ENCODE measurements at places on chromosomes 16 and 17. TPM values are rescaled to one million over a fixed set of nuclear protein-coding genes. Genes with fewer than 3 reads are reported as not detected.

- DNase-seq: no peak
These were observed 3.3 kb downstream of the IGFALS start for GRCh38 chr16:1790261-1790610.

DNA sequence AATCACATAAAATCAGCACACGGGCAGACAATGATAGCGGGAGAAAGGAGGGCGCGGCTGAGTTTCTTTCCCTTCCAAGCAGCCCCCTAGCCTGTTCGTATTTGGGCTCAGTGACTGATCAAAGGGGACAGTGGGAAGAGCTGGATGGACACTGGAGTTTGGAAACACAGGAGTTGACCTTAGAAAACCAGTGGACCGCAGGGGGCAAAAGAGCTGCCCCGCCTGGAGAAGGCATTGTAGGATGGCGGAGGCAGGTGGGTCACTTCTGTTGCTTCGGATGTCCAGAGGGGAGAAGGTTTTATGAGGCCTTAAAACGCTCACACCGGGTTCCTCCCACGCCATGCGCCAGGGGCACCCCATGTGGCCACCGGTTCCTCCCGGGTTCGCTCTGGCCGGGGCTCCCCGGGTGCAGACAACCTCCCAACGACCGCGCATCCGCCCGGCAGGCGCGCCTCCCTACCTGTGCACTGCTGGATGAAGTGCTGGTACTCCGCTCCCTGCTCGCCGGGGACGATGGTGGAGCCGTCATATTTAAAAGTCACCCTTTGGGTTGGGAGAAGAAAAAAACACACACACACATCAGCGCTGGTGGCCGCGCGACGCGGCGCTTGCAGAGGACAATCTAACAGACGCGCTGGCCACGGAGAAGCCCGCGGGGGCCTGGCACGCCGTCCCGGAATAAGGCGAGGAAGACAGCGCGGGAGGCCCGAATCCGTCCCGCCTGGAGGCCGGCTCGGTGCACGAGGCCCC, 662 bp downstream of the COTL1 start:
- peak; percentile 80 for DNase-seq

- DNase-seq: no peak
These were observed 300.9 kb upstream of the ASIC2 start for GRCh38 chr17:33593991-33594390.

DNA sequence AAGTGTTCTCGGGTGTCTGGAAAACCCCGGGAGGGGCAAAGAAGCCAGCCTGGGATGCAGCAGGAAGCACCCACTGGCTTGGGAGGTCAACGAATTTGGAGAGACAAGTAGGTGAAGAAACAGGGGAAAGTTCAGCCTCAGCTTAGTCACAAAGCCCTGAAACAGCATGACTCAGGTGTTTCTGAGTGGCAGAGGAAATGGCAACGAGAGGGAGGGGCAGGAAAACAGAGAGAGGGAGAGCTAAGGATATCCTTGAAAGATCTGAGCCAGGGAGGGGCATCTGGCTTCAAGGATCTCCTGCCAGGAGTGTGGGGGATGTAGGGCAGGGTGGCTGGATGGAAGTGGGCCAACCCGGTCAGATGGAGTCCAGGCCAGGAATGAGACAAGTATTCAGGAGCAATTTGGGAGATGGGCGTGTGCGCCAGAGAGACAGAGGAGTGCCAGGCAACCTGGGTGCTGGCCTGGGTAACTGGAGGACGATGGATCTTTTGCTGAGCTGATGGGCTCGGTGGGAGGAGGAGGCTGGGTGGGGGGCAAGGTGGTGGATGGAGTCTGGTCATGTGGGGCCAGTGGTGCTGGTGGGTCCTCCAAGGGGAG, 27.2 kb downstream of the ABCC3 start:
- DNase-seq: peak; percentile 89

- DNase-seq: no peak
These were observed 91.5 kb downstream of the HS3ST4 start for GRCh38 chr16:25783226-25783625.

DNA sequence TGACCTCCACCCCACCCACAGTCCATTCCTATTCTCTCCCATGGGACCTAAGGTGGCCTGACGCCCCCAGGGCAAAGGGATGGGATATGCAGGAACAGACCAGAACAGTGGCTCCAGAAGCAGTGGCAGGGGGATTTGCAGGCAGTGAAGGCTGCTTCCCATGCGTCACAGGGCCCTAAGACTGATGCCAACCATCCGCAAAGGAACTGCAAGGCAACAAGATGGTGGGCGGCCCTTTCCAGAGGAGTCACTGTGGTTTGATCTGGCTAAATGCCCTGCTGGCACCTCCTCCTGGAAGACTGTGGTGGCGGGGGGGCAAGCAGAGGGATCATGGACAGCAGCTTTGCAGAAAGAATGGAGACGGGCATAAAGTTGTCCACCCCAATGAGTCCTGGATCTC, 4.4 kb upstream of the SLC39A11 start:
- no peak for DNase-seq

DNA sequence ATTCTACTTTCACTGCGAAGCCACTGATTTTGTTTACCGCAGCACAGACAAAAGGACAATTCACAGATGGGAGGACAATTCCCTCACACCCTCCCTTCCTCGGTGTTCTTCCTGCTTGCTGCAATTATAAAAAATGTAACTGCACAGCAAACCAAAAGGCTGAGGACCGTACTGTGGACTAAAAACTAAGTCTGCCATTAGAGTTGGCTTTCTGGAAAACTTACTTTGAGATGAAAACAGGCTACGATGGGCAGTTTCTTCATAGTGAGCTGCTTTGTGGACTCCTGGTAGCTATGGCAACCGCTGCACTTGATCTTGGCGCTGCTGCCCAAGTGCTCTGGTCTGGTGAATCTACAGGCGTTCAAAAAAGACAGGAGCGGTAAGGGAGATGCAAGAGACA, 35.2 kb downstream of the USP22 start:
- DNase-seq: no peak

DNA sequence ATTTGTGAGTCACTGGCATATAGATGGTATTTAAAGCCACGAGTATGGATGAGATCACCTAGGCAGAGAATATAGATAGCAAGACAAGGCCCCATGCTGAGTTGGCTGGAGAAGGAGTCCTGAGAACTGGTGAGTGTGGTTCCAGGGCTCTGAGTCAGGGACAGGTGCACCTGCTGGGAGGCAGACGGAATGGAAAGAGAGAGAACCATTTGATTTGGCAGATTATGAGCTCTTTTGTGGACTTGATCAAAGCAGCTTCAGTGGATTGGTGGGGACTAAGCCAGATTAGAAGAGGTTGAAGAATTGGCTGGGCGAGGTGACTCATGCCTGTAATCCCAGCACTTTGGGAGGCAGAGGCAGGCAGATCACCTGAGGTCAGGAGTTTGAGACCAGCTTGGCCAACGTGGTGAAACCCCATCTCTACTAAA, 4.3 kb upstream of the C16orf92 start:
- no peak for DNase-seq

DNA sequence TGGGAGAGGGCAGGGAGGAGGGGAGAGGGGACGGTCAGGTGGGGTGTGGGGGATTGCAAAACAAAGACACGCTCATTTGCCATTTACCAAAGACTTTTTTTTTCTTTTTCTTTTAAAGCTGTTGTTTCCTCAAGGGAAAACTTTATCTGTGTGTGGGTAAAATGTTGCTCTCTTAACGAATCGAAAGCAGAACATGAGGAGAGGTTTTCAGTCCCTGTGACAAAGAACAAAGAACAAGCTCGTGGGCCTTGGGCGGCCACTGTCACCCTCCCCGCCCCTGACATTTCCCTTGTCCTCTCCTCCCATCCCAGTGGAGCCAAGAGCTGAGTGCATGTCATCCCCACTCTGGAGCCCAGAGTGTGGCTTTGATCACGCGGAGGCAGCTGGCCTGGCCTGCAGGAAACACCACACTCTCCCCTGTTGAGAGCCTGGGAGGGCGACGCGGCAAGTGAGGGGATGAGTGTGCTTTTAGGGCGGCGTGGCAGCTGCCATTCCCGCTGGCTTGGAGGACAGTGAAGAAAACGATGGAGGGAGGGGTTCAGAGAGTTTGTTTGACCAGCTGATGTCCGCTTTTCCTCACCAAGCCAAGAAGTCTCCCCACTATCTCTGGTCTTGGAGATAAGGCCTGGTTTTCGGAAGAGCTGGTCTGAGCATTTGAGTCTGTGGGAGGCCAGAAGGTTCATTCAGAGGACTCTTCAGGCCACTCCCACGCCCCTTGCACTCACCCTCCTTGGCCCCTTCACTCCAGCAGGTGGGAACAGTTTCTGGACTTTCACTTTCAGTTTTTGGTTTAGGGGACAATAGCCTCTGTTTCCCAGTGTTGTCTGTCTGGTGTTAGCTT, 11.4 kb downstream of the CCR7 start:
- DNase-seq: peak; percentile 52

DNA sequence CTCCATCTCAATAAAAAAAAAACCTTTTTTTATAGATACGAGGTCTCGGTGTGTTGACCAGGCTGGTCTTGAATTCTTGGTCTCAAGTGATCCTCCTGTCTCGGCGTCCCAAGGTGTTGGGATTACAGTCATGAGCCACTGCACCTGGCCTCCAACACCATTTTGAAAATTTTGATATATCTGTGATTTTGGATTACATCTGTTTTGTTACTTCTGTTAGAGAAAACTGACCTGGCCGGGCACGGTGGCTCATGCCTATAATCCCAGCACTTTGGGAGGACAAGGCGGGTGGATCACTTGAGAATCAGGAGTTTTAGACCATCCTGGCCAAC, 18.6 kb downstream of the RMI2 start:
- DNase-seq: no peak

DNA sequence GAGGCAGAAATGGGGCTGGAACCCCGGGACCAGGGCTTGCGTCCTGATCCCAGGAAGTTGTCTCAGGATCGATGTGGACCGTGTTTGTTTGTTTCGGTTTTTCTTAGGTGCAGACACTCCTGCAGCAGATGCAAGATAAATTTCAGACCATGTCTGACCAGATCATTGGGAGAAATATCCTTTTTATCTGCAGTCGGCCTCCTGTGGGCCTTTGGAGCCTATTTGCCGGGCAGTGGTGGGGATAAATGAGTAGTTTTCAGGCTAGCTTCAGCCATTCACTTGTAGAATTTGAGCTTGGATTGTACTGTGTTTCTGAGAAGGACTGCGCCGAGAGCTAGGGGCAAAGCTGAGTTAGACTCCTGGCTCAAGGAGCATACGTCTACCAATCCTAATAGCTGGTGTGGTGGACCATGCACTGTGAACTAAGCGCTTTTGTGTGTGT, 816 bp downstream of the HSBP1 start:
- no peak for DNase-seq

GRCh38 chr16:19365486-19365885, 52.2 kb upstream of the TMC5 start:
- DNase-seq: no peak

GRCh38 chr17:6299275-6299674, 135.6 kb downstream of the AIPL1 start:
- DNase-seq: no peak

The CDH3 gene
- total RNA-seq: 79.6 TPM

The CCL4L2 gene
- total RNA-seq: not detected

The SLC5A11 gene
- not detected for total RNA-seq

The ACSM3 gene
- 1.2 TPM for total RNA-seq

The HASPIN gene
- 26.0 TPM for total RNA-seq
